ENCODE measurements at places on chromosomes 11 and 22.

GRCh38 chr11:131668500-131669400 is 298.3 kb downstream of the NTM start:
- no peak for DNase-seq

DNA sequence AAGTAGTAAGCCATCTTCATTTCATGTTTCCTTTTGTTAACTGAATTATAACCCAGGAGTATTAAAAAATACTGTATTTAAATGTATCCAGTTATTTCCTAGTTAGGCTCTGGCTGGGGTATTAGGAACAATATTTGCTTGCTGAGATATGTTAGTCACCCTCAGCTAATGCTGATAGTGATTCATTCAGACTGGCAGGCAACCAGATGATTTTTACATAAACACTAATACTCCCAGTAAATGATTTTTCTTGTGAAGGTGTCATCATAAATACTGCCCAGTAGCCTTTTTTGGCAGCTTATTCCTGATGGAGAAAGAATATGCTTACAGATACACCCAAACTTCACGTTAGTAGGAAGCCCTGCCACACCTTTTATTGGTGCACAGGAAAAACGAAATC is 8.1 kb downstream of the YWHAH start:
- DNase-seq, result no peak

- no peak for DNase-seq
These were observed 29.3 kb downstream of the OSBPL5 start for GRCh38 chr11:3135481-3136440.

DNA sequence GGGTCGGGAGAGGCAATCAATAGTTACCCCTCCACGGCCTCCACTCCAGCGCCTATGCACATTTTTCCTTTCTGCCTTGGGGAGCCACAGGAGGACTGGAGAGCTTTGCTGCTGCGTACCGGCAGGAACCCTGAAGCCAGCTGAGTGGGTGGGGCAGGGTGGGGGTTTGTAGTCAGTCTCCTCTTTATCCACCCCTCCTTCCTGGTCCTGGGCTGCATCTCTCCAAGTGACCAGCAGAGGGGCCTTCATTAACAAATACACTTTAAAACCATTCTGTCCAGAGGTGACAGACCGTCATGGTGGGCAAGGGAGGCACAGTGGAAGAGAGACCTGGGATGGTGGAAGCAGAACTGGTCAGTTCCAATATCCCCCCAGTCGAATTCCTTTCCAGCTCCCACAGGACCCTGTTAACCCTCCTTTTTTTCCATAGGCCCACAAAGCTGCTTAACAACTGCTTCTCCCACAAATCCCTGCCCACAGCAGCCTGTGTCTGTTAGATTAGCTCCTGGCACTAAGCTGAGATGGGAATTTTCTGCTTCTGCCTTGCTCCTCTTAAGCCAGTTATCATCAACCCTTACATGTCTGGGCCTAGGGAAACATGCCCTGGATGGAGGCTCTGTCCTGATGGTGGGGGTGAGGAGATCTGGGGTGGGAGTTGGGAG is 3.9 kb upstream of the ABCG4 start:
- peak; percentile 51 for DNase-seq

DNA sequence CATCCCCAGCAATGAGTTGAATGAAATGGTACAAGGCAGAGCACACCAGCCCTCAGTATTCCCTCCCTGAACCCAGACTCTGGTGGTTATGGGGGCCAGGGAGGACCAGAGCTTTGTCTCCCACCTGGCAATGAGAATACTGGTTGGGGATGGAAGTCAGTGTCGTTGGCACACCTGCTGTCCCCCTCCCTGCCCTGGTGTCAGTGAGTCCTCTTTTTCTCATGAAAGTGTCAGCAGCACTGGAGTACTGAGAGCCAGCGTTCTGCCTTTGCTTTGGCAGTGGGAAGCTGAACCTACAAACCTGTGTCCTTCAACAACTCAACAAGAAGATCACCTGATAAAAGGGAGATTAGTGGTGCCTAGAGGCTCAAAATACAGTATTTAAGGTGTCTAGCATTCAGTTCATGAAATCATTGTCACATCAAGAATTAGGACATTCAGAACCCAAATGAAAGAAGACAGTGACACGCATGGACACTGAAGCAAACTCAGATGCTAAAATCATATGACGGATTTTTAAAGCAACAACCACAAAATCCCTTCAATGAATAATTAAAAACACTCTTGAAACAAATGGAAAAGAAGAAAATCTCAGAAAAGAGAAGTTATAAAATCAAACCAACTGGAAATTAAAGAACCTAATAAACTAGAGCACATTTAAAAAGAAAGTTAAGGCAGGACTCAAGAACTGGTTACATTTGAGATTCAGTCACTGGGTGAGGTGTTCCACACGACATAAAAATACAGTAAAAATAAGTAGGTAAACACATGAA is 77.5 kb upstream of the VPREB1 start:
- DNase-seq, result peak; percentile 5

DNA sequence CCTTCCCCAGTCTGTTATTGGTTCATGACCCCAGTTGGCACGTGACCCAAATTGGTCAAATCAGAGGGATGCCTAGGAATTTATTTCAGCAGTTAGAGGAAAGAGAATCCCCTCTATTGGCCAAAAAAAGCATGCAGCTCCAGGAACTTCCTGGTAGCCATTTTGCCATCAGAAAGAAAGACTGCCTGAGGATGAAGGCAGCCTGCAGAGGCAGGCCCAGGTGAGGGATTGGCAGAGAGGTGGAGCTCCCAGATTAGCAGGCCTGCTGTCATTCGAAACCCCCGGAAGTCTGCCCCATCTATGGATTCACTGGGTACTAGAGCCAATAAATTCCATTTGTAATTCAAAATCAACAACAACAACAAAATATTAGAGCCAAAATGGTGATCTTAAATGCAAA is 207.6 kb downstream of the CWF19L2 start:
- DNase-seq, result no peak

- DNase-seq, result no peak
These were observed 9.8 kb upstream of the RAG1 start for GRCh38 chr11:36557991-36558390.

All from NCI-H1092 (cell line).